NCI-H774 (cell line): ENCODE measurements at places on chromosomes 1 and 21.

- no peak for DNase-seq
Measured at GRCh38 chr1:208185801-208186231, 58.4 kb downstream of the PLXNA2 start.

DNA sequence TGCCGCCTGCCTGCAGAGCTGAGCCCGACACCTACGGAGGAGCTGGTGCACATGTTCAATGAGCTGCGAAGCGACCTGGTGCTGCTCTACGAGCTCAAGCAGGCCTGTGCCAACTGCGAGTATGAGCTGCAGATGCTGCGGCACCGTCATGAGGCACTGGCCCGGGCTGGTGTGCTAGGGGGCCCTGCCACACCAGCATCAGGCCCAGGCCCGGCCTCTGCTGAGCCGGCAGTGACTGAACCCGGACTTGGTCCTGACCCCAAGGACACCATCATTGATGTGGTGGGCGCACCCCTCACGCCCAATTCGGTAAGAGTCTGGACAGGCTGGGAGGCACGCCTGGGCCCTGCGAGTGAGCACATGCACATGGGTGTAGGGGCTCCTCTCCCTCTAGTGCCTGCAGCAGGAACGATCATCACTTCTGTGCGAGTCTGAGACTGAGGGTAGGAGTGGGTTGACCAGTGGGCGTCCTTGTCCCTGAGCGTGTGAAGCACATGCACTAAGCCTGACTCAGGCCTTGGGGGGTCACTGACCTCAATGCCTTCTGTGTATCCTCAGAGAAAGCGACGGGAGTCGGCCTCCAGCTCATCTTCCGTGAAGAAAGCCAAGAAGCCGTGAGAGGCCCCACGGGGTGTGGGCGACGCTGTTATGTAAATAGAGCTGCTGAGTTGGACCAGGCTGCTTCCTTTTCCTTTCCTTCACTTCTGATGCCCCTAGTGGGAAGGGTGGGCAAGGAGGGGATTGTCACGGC lies 6.9 kb downstream of the DMAP1 start:
- no peak for DNase-seq

DNA sequence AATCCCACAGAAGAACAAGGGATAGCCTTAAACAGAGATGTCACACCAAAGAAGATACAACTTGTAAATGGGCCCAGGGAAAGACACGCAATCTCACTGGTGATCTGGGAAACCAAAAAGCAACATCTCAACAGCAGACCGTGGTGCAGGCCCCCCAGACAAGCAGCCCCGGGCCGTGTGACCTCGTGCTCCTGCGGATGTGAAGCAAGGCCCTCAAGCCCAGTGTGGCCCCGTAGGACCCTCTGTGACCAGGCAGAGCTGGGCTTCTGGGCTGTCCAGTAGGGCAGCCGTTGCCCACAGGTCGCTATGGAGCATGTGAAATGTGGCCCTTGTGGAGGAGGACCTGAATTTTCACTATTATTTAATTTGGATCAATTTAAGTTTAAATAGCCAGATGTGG lies 34.9 kb upstream of the TMEM52 start:
- DNase-seq = no peak

GRCh38 chr1:20328201-20328600 lies 37.5 kb downstream of the VWA5B1 start:
- DNase-seq = no peak

DNA sequence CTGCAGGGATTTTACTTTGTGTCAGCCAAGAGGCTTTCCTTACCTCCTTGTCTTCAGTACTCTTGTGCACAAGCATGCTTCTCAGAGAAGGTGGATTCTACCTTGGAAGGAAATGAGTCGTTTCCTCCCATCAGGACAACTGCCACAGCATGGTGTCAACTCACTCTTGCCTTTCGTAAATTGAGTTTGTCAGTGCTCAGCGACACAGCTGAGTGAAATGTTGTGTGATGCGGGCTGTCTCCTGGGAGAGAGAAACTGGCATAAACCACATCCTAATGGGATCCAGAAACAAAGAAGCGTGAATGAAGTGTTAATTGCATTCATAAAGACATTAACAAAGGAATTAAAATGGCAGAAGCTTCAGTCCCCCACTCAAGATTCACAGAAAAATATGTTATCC lies 51.5 kb upstream of the SLC22A15 start:
- no peak for DNase-seq

GRCh38 chr1:181386340-181386739 lies 97.0 kb upstream of the CACNA1E start:
- DNase-seq = no peak

GRCh38 chr1:195604287-195604686 lies 1004.0 kb downstream of the KCNT2 start:
- no peak for DNase-seq

DNA sequence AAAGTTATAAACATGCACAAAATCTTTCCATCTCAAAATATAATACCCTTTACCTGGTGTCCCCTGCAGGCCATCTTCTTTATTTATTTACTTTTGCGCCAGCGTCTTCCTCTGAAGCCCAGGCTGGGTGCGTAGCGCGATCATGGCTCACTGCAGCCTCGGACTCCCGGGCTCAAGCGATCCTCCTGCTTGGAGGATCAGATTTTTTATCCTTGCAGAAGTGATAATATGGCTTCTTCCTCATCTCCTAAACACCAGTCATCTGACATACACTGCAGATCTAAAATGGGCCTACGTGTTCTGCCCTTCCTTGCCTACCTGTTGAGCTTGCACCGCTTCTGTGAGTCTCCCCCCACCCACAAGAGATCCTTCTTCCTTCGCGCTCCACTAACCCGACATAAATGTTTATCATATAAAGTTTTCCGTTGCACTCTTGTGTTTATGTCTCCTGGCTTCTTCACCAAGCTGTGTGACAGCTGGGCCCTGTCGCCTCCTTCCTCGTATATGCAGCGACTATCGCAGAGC lies 506 bp upstream of the SRP9 start:
- peak; percentile 45 for DNase-seq

- no peak for DNase-seq
Measured at GRCh38 chr1:12420171-12420570, 190.3 kb downstream of the VPS13D start.

DNA sequence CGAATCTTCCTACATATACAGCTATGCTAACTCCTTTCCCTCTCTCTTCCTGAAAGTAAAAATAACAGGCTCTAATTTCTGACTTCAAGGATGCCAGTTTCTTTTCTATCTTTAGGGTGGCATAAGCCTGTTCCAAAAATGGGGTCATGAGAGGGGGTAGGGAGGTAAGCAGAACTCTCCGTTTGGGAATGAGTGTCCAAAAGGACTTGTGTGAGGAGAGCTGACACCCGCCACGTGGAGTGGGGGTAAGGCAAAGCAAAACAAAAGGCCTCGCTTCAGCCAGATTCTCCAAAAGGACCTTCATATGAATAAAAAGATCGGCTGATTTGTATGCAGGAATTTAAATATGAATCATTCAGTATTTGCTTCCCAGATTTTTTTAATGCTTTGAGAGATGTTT lies 28.6 kb downstream of the PLPPR4 start:
- DNase-seq = no peak

GRCh38 chr1:222026280-222026679 lies 284.4 kb upstream of the DUSP10 start:
- no peak for DNase-seq

DNA sequence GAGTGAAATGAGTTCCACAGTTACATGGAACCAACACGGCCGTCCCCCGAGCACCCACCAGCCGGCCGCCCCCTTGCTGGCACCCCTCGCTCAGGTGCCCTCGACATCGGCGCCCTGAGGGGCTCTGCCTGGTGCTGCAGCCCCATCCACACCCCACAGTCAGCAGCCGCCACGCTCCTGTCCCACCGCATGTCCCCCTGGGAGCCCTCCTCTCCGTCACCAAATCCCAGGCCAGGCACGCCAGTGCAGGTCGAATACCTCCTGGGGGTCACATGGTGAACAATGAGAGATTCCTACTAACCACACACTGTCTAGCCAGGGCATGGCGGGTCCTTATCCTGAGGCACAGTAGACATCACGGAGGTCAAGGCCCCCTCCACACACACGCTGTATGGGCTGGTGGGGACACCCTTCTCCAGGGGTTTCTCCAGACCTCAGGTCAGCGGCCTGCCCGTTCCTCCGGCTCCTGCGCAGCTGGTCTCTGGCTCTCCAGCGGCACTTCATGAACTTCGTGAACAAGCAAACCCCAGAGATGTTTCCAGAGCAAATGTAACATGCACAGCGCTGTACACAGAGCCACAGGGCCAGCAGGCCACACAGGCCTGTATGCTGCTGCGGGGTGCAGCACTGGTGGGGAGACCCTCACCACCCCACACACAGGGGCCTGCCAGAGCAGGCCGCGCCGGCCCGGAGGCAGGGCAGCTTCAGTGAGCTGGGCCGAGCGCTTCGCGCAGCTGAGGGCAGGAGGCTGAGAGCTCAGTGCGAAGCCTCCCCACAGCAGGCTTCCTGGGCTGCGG lies 21.8 kb downstream of the POFUT2 start:
- no peak for DNase-seq

DNA sequence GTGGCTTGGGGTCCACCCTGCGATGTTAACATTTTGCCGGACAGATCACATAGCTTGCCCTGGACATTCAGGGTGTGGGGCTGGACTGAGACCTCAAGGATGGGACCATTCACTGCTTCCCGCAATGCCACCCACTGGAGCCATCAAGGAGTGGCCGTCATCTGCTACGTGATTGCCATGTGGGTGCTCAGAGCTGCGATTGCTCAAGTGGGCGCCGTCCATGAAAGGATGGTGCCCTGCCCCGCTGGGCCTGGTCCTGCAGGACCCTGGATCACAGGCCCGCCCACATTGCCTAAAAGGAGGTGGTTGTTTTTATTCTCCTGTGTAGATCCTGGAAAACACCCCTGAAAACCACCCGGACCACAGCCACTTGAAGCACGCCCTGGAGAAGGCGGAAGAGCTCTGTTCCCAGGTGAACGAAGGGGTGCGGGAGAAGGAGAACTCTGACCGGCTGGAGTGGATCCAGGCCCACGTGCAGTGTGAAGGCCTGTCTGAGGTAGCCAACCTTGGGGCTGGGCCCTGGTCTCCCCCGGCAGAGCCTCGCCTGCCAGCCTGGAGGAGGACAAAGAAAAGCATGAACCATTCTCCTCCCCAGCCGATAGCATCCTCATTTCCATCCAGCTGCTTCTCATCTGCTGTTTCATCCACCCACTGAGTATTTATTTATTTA lies 40.4 kb downstream of the ATP5PO start:
- no peak for DNase-seq

DNA sequence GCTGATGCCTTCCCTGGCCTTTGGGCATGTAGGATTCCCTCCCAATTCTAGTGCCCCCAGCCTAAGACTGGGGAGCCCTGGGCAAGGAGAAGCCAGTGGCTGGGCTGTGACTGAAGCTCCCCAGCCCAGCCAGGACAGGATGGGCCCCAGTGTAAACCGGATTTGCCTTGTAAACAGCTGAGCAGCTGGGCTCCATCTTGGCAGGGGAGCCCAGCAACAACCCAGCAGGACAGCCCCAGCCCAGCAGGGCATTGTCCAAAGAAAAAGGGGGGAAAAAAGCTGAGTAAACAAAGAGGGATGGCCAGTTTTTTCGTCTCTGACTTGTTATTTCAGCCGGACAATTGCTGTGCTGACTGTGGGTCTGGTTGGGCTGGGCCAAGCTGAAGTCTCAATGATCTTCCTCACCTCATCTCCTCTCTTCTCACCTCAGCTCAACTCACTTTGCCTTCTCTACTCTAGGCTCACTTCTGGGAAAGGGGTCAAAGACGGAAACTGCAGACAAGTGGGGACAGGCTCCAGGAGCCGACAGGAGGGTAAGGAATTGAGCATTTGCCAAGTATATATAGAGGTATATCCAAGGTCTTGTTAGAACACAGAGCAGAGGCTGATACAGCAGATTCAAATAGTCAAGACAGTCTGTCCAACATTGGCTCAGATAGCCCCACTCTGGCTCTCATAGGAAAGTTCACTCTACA lies 97.7 kb downstream of the TMEM53 start:
- DNase-seq = peak; percentile 49

DNA sequence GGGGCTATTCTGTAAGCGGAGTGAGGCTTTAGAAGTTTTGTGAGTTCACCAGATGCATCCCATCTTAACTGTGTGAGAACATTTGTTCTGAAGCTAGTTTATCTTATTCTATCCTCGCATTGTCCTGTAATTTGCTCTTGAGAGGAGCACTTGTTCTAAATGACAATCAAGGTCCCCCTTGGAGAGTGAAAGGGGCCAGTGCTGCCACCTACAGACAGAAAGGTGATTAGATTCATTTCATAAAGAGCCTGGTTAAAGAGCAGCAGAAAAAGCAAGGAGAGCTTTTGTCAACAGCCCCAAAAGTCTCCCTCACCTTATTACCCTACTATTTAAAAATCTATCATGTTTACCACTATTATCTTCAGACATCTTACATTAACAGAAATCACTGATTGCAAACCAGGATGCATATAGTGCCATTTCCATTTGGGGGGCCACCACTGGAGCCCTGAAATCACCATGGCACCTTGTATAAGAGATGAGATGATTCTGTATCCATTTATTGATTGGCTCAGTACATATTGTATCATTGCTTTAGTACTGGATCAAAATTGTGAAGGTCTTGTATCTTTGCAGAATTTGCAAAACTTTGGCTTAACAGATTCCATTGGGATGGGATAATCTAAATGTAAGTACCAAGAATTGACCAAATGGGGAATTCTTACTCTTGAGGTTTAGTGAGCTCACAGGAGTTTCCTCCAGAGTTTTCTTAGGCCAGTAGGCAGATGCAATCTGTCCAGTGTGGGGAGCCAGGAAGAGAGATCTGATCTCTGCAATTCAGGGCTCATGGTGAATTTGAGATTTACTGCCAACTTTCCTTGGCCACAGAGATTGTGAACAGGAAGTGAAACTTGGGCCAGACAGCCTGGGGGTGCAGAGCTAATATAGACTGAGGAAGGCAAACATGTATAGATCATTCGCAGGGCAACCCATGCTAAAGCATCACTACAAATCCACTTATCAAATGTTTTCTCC lies 64.3 kb upstream of the TRABD2B start:
- peak; percentile 78 for DNase-seq

GRCh38 chr1:11107599-11107998 lies 7.9 kb upstream of the EXOSC10 start:
- no peak for DNase-seq

DNA sequence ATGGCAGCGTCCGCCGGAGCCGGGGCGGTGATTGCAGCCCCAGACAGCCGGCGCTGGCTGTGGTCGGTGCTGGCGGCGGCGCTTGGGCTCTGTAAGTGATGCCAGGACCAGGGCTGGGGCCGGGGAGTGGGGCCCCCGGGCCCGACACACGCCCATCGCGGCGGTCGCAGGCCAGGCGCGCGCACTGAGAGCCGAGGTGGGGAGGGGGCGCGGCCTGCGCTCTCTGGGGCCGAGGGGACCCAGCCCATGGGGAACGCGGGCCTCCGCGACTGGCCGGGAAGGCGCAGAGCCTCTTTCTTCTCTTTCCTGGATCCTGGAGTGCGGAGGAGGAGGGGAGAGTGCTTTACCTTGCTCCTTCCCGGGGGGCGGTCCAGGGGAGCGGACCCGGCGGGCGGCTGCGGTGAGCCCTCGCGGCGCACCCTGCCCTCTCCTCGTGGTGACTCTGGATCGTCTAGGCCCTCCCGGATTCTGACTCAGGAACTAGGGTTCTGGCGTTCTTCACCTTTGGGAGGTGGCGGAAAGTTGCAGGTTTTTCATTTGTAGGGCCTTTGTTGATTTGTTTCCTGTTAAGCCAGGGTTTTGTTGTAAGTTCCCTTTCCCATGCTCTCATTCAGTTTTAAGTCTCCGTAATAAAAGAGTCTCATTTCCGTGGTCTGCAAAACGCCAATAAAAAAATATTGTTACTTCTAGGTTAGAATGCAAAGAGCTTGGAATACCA lies 529 bp downstream of the MPZL1 start:
- peak; percentile 24 for DNase-seq
